Activated naive CD4-positive, alpha-beta T cell treated with anti-CD3 and anti-CD28 coated beads, Interleukin-2, amount 50 U/mL, for 72 hours (primary cell): ENCODE measurements at places on chromosomes 1 and 21. TPM values are rescaled to one million over a fixed set of nuclear protein-coding genes. Genes with fewer than 3 reads are reported as not detected.

DNA sequence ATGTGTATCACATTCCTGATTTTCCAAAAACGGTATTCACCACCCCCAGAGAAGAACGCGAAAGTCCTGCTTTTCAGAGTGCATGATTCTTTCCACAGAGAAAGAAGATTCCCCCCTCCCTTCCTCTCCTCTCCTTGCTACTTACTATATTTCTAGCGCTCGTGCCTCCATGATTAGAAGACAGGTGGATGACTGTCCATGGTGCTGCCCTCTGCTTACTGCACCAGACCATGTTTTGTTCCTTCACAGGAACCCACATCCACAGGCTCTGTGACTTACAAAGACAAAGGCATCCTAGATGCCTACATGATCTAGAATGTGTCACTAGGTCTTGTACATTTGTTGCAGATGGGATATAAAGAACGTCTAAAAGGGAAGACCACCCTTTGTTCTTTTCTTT is 49.1 kb upstream of the ZNF648 start:
- DNase-seq: no peak

GRCh38 chr1:116832308-116832931 is 77.3 kb upstream of the PTGFRN start:
- no peak for DNase-seq

PFKFB2 gene
- total RNA-seq: 6.9 TPM

- no peak for DNase-seq
These were observed 61.4 kb upstream of the LRRC7 start for GRCh38 chr1:69506311-69506710.

GRCh38 chr1:211876851-211877590 is 46.5 kb upstream of the LPGAT1 start:
- no peak for DNase-seq

GRCh38 chr1:51612447-51612961 is 4.4 kb upstream of the OSBPL9 start:
- no peak for DNase-seq

- DNase-seq: no peak
These were observed 1166.7 kb upstream of the B3GALT2 start for GRCh38 chr1:194353121-194353520.

DNA sequence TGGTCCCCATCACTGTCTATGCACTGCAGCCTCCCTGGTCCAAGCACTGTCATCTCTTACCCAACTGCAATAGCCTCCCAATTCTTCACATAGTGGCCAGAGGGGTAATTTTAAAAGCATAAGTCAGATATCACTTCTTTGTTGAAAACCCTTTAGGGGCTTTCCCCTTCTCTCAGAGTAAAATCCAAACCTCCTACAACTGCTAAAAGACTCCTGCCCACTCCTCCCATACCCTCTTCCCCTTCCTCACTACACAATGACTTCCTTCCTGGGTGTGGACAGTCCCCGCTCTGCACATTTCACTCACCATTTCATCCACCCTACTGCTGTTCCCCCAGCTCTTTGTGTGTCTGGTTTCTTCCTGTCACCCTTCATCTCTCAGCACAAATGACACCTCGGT is 8.3 kb downstream of the MCOLN2 start:
- no peak for DNase-seq

DNA sequence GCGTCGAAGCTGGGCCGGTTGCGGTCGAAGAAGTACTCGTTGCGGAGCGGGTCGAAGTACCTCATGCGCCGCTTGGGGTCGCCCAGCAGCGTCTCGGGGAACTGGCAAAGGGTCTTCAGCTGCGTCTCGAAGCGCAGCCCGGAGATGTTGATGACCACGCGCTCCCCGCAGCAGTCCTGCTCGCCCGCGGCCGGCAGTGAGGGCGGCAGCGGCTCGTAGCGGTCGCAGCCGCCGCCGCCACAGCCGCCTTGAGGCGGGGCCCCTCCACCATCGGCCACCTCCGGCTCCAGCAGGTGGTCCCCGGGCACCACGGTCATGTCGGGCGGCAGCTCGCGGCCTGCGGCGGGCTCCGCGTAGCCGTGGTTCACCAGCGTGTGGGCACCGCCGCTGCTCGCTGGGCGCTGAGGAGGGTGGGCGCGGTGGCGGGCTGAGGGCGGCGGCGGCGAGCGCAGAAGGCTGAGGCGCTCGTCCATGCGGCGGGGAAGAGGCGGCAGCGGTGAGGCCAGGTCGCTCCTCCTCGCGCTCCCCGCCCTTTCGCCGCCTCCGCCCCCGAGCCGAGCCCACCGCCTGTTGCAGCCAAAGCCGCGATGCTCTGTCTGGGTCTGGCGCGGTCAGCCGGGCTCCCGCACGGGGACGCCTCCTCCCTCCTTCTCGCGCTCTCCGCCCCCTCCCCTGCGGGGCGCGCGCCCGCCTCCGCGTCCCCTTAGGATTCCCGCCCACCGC is at the start of gene KCNA3:
Gene KCNA3, minus strand, starts transcription at position 604 of the 723 bp plus-strand sequence. Its CDS starts 131 bp downstream, at position 473.
- DNase-seq: peak; percentile 74

IL20 gene
- not detected for total RNA-seq

- DNase-seq: no peak
These were observed 56.0 kb downstream of the TTLL7 start for GRCh38 chr1:83942914-83943313.

DNA sequence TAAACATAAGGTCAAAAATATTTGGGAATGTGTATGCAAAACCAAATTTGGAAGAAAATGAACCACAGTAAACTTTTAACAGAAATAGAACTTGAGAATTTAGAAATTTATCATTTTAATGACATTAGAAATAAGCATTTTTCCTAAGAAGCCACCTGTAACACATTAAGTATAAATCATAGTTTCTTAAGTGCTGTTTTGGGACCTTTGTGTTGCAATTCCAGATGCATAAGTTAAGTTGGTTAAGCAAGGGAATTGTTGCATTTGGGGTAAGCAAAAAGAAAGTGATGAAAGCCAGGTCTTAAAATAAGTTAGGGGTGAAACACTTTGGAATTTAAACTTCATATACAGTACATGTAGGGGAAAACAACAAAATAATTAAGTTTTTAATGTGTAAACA is 49.8 kb downstream of the CDKN2C start:
- DNase-seq: no peak

GRCh38 chr1:47331875-47332274 is 1.7 kb upstream of the CMPK1 start:
- DNase-seq: no peak
